ENCODE measurements at places on chromosomes 6 and 20.

GRCh38 chr6:140921366-140922226 is 1211.1 kb upstream of the GJE1 start:
- peak; percentile 11 for DNase-seq

GRCh38 chr20:49979030-49979832 is 3.5 kb upstream of the SNAI1 start:
- DNase-seq: no peak

- DNase-seq: no peak
These were observed 112.0 kb downstream of the DACT2 start for GRCh38 chr6:168207421-168208175.

DNA sequence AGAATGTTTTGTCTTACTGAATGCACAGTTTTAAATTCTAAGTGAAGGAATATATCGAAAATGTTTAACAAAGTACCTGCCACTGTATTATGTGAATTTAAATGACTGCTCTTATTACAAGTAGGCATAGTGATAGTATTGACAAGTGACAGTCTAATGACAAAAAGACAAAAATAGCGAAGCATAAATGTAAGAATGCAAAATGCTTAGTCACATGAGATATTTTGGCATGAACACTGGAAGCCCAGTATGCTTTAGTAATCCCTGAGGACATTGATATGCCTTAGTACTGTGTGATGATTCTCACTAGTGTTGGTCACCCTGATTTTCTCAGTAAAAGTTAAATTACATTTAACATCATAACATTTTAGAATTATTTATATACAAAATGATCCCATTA is 153.5 kb downstream of the EYA4 start:
- DNase-seq: no peak

- DNase-seq: no peak
These were observed 60.7 kb downstream of the SYNJ2 start for GRCh38 chr6:158042245-158042798.

- no peak for DNase-seq
These were observed 164.0 kb downstream of the GMDS start for GRCh38 chr6:2081155-2082138.

Measured in NCI-H524 treated with DMSO at 0.1 percent for 48 hours (cell line).